ENCODE measurements at places on chromosomes 2 and 18.

DNA sequence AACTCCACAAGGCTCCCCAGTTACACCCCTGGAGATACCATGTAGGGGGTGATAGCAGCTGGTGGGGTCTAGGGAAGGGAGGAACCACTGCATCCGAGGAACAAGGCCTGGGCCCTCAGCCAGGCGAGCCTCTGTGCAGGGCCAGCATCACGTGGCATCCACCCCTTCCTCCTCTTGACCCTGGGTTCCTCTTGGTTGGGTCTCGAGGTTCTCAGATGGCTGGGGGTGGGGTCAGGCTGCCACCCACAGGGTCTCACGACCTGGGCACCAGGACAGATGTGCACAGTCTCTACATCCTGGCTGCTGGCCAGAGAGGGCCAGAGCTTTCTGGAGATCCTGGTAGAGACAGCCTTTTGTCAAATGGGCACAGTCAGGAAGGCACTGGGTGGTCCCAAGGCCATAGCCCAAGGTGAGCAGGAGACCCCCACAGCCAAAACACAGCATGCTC is 10.4 kb downstream of the HS6ST1 start:
- no peak for DNase-seq

DNA sequence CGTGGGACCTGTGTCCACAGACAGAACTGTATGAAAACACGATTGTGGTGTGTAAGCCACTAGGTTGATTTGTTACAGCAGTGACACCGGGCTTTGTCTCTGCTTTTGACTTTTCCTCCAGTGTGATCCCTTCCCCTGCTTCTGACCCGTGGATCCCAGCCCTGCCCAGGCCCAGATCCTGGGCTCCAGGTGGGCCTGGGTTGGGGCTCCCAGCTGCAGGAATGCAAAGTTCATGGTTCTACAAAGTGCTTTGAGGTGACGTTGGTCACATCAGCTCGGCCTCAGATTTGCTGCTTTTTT is 26.8 kb downstream of the HPCAL1 start:
- DNase-seq, result no peak

DNA sequence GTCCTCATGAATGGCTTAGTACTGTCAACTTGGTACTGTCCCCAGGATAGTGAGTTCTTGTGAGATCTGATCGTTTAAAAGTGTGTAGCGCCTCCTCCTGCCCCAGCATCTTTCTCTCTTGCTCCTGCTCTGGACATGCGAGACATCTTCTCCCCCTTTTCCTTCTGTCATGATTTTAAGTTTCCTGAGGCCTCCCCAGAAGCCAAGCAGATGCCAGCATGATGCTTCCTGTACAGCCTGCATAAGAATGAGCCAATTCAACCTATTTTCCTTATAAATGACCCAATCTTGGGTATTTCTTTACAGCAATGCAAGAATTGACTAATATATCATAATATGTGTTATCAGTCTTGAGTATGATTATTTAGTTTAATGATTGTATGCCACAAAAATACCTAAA is 3.5 kb upstream of the RSAD2 start:
- DNase-seq, result no peak

GRCh38 chr2:64639691-64640090 is 14.0 kb downstream of the SERTAD2 start:
- no peak for DNase-seq

DNA sequence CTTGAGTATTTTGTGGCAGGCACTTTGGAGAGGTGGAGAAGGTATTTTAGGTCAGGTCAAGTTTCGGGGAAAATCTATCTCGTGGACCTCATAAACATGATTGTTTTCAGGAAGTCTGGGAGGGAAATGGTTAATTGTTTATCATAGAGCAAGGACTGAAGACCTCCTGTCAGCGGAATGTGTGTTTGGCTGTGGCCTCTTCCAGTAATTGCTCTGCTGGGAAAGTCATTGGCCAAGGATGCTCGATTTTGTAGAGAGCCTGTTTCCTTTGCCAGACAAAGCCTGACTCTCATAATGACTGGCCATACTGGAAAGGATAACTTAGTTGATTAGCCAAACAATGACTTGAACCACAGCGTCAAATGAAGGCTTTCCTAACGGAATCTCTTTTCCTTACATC is 30.0 kb downstream of the IL1R2 start:
- no peak for DNase-seq

DNA sequence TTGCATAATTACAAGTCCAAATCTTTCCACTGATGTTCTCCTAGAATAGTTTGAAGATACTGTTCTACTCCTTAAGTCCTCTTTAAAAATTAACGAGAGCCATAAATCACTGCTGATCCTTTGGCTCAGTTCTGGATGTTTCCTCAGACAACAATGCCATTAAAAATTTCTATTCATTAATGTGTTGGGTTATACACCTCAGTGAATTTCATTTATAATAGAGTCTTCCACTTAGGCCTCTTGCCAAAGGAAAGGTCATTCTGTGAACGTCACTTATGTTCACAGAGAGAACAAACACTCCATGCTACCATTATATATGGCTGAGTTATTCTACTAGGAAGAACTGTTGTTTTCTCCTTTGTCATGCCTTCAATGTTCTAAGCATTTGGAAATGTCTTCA is 1472.3 kb upstream of the CELF4 start:
- DNase-seq, result no peak

DNA sequence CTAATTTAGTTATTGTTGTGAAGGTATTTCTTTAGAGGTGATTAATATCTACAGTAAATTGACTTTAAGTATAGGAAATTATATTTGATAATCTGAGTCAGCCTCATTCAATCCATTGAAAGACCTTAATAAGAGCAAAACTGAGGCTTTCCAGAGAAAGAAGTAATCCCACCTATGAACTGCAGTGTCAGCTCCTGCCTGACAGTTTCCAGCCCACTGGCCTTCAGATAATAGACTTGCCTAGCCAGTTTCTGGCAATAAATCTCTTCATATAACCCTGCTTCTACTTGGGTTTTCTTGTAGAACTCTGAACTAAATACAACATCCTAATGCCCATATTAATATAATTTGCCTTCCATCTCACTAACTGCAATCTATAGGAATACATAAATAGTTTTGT is 437.9 kb upstream of the UBE2E3 start:
- no peak for DNase-seq

- no peak for DNase-seq
These were observed 34.7 kb upstream of the MCFD2 start for GRCh38 chr2:46950314-46950713.

GRCh38 chr2:72576861-72577260 is 249.0 kb downstream of the EXOC6B start:
- DNase-seq, result no peak

GRCh38 chr2:106126705-106127281 is 67.3 kb downstream of the UXS1 start:
- no peak for DNase-seq

GRCh38 chr18:52341608-52342381 is 1.8 kb downstream of the DCC start:
- DNase-seq, result no peak

DNA sequence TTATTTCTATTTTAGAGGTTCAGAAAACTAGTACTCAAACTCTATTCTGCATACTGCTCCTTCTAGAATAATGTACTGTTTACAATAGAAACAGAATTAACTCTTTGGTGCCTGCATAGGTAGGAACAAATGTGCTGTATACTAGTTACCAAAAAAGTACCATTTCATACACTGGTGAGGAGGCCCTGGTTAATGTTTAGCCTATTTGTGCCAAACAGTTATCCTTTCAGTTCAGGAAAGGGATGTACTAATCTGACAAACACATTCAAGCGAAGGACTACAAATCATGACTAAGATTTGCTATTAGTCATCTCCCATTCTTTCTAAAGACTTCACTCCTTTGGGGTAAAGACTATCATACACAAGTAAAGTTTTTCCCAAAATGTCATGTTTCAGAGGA is 47.4 kb downstream of the EXOC6B start:
- DNase-seq, result peak; percentile 44

DNA sequence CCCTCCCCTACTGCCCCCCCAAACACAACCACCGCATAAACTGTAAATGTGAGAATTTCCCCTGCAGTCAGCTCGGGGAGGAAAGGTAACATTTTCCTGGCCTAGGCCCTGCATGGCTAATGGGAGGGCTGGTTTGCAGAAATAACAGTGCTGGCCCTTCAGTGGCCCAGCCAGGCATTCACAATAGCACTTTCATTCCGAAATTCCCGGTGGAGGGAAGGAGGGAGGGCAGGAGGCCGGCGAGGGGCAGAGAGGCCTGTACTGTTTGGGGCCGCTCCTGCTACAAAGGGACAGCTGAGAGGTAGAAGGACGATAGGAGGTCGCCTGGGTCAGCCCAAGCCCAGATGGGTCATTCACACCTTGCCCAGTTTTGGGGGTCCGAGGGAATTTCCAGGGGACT is 11.3 kb downstream of the CYP26B1 start:
- no peak for DNase-seq

- no peak for DNase-seq
These were observed 56.8 kb upstream of the HS6ST1 start for GRCh38 chr2:128375454-128375853.

DNA sequence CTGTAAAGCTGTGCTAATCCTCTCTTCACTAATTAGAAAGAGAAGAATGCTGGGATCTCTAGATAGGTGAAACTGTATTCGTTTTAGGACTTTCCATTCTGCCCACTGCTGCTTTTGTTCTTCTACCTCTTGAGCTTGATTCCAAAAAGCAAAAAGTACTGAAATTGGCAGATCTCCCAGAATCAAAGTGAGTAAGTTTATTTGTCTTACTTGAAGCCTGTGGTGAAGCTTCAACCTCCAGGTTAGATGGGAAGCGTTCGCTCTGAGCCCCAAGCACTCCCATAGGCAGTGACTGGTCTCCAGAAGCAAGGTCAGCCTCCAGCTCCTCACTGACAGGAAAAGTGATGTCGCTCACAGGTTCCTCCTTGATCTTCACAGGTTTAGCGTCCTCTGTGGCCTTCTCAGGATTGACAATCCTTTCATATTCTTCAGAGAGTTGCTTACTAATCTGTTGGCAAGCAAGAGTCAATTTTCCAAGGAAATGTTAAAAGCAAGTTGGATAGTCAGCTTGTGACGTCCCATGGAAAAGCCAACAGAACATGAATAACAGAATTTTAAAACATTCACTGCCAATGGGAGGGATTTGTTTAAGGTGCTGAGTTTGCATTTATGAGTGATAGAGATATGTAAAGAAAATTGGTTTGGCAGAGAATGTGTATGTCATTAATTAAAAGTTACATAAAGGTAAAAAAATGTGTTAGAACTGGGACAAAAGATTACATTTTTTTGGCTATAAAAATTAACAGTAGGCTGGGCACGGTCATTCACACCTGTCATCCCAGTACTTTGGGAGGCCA is 8.1 kb downstream of the SUPT7L start:
- peak; percentile 9 for DNase-seq

DNA sequence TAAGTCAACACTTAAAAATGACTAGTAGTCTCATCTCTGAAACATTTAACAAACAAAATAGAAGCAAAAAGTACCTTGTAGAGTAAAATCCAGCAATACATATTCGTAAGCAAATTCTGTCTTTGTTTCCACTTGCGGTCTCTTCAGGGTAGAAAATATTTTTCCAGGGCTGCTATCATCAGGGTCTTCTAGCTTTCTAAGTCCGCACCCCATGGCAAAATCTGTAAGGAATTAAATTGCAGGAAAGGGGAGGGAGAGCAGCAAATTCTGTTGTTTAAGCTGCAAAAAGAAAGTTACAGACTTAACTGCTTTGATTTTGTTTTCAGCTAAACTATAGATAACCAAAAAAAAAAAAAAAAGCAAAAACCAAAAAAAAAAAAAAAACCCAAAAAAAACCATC is at the start of gene RFTN2:
RFTN2 (minus strand) TSS at position 342 of the 400 bp plus-strand sequence; CDS start at position 213, 129 bp downstream.
- no peak for DNase-seq

DNA sequence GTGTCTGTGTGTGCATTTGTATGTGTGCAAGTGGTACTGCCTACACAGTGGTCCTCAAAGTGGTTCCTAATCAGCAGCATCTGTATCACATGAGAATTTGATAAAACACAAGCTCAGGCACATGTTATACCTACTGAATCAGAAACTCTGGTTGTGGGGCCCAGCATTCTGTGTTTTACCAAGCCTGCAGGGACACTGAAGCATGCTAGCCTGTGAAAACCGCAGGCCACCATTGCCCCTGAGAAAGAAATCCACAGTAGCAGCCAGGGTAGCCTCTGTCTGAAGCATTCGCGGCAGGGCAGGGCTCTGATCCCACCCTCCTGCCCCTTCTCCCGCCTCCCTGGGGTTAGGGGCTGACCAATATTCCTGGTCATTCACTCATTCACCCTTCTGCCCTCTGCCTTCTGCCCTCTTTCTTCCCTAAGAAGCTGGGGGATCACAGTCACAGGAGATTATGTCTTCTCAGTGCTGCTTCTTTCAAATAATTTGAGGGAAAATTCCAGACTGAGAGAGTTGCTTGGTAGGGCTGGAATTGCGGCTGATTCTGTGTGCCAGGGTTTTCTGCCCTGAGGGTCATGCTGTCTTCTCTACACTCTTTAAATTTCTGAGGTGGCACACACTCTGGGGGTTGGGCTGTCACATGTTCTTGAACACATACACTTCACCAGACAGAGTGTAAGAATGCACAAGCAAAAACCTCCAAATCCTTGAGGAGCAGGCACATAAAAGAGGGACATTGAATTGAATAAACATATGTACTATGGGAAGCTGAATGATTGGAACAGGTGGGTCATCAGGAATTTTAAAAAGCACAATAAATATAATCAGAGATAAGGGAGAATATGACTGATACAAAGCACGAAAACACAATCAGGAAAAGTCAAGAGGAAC is 126.6 kb upstream of the SEC11C start:
- DNase-seq, result no peak

GRCh38 chr2:72153026-72153791 is 5.5 kb upstream of the CYP26B1 start:
- no peak for DNase-seq

GRCh38 chr2:106257830-106258229 is 63.7 kb upstream of the UXS1 start:
- DNase-seq, result no peak

DNA sequence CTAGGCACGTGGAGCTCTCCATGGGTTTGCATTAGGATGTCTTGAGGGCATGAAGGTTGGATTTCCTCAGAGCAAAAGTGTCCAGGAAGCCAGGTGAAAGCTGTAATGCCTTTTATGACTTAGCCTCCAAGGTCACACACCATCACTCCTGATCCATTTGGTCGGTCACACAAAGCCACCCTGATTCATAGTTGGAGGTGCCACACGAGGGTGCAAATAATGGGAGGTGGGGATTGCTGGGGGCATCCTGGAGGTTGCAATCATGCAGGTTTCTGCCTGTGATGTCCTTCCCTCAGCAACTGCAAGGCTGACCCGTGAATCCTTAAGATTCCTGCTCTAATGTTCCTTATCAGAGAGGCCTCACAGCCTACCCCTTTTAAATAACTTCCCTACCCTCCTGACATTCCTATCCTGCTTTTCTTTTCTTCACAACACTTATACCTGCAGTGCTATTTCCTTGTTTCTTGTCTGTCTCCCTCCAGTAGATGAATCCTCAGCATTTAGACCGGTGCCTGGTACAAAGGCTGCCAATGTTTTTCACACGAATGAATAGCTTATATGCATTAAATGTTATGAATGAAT is 97.1 kb downstream of the LIPG start:
- no peak for DNase-seq

Measured in stromal cell of bone marrow (primary cell).